Stimulated activated CD4-positive, alpha-beta T cell treated with anti-CD3 and anti-CD28 coated beads, Interleukin-15, amount 100 ng/mL, for 48 hours (primary cell): ENCODE measurements at places on chromosomes 2 and 18.
A peak's percentile ranks its signal among the peaks of the same experiment; 100 is the strongest.

DNA sequence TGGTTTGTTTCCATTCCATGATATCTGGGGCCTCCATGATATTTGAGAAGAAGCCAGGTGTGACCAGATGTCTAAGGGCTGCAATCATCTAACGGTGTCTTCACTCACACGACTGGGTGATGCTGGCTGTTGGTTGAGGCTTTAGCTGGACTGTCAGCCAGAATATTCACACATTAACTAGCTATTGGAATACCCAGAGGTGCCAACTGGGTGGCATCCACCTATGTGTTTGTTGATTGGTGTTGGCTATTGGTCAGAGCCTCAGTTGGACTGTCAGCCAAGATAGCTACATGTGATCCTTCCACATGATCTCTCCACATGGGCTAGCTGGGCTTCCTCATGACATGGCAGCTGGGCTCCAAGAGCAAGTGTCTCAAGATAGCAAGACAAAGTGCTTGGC is 117.4 kb downstream of the CDCA7 start:
- no peak for DNase-seq

- DNase-seq: no peak
Observed at GRCh38 chr2:203037026-203037425, 22.4 kb downstream of the NBEAL1 start.

DNA sequence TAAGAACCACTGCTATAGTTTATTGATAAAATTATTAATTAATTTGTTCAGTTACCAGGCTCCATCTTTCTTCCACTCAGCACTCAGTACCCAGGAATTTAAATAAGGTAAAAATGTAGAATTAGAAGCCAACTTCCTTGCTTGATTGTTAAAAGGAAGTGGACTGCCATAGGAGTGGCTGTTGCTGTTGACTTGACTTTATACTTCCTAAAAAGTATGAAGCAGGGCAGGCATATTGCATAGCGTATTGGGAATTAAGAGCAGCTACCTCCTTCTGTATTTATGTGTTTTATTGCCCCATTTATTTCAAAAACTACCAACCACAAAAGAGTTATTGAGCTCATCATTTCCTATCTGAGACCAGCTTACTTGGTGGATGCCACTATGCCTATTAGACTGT is 27.9 kb downstream of the PSMD1 start:
- DNase-seq: no peak

DNA sequence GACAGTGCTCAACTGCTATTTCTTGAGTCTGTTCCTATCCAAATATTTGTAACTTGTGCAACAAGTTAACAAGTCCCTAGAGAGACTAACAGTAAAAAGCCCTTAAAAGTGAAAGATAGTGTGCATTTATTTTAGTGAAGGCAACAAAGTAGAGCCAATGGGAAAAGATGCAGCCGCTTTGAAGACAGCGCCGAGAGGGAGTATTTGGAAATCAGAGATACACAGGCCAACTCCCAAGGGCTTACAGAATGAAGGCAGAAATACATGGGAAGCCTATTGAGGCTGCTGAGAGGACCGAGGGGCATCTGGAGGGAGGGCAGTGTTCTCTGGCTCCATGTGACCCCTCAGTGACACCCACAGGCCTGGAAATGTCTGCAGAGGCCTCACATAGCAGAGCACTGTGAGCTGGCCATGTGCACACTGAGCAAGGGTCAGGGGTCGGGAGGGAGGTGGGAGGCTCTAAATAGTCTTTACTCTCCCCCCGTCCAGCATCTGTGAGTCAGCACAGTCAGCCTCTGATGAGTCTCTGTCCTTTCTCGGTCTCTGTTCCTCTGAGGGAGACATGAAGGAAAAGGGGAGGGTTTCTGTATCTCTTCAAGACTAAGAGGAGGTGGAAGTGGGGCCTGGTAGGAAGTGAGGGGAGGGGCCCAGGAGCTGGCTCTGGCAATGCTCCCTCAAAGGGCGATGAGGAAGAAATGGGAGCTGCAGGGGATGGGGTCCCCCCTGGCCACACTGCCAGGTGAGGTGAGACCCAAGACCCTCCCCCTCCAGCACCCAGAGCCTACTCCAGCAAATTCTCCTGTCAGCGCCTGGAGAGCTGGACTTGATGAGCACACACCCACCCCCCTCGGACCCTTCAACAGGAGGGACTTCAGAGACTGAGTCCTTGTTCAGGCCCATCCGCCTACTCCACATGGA is 133.6 kb downstream of the SP3 start:
- no peak for DNase-seq

GRCh38 chr2:206457188-206457634 is 13.9 kb downstream of the ADAM23 start:
- DNase-seq: no peak

DNA sequence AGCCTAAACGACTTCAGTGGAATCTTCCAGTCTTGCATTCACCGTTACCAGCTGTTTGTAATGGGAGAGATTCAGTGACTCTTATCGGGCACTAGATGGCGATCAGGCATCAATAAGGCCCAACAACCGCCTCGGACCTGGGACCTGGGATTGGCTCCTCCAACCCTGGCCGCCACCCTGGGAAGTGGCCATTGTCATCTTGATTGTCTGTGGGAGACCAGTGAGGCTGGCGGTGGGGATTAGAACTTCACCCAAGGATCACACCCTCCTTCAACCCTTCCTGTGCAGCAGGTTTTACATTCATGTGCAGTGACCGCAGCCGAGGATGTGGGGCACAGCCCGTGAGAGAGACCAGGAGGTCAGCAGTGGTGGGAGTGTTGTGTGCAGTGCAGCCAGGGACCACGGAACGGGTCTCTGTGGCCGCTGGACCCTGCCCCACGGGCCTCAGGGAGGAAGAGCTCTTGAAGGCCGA is 85.3 kb downstream of the SPP2 start:
- DNase-seq: peak; percentile 30

GRCh38 chr2:156845806-156846558 is 409.8 kb downstream of the GPD2 start:
- no peak for DNase-seq

- no peak for DNase-seq
Observed at GRCh38 chr2:138433995-138434951, 67.3 kb upstream of the SPOPL start.

DNA sequence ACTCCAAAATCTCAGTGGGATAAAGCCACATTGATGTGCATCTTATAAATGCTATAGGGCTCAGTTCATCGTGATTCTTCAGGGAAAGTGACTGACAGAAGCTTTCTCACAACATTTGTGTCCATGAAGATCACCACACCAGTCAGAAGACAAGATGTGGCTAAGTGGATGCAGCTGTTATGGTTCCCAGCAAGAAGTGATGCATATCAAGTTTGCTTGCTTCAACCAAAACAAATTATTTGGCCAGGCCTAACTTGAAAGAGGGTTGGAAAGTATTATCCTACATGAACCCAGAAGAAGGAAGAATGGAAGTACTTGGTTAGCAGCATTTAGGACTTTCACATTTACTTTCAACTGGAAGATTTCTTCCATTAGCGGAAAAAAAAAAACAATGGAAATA is 210.0 kb upstream of the ACVR2A start:
- no peak for DNase-seq

GRCh38 chr18:13235421-13235831 is 16.9 kb downstream of the LDLRAD4 start:
- no peak for DNase-seq

GRCh38 chr2:26527726-26528585 is 50.0 kb upstream of the OTOF start:
- DNase-seq: no peak

DNA sequence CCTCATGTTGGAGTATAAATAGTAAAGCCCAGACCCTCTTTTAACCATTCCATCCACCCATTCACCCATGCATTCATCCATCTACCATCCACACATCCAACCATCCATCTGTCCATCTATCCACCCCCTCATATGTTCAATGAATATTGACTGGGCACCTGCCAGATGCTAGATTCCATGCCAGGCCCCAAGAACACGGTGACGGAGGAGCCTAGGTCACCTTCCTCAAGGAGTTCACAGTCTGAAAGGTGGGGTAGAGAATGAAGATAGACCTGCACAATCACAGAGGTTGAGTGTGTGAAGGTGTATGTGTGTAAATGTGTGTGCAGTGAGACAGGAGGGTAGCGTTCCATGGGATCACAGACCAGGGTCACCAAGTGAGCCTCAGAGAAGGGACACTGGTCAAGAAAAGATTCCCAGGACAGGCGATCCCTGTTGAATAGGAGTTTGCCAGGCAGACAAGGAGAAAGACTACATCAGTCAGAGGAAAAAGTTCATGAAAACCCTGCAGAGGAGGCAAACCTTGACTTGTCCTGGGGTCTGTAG is 287.2 kb downstream of the CYP26B1 start:
- no peak for DNase-seq

DNA sequence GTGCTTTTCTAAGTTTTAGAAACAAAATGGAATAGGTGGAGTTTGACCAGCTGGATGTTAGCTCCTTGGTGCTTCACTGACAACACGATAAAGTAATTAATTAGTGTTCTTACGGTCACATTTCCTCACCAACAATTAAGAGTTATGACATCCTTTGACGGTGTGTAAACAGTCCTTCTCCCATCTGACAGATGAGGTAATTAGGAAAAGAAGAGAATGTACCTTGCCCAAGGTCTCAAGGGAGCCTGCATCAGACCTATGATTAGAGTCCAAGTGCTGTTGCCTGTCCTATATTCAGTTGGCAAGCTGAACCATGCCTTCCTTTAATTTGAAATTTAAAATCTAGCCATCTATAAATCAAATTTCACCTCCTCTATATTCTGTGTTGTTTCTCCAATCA is 48.3 kb upstream of the STK17B start:
- DNase-seq: no peak

GRCh38 chr2:207184348-207184747 is 18.6 kb upstream of the KLF7 start:
- no peak for DNase-seq
